ENCODE measurements at places on chromosomes 1 and 21.

DNA sequence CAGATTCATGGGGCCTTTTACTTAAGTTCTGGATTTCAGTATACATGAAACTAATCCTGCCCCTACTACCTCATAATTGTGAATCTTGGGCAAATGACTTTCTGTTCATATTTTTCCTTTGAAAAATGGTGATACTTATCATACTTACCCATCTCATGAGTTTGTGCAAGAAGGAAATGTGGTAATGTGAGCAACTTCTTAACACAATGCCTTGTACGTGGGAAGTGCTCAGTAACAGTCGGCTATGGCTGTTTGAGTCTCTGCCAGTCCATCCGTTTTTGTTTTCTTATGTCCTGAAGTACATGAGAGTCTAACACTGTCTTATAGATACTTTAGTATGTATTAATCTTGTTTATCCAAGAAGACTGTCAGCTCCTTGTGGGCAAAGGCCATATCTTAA, 86.5 kb downstream of the PATJ start:
- no peak for DNase-seq

- no peak for DNase-seq
Measured at GRCh38 chr1:197614916-197615692, 160.2 kb downstream of the DENND1B start.

GRCh38 chr21:46639489-46640386, 4.3 kb downstream of the PRMT2 start:
- DNase-seq, result peak; percentile 35

- no peak for DNase-seq
Measured at GRCh38 chr1:224151117-224151516, 31.9 kb upstream of the DEGS1 start.

DNA sequence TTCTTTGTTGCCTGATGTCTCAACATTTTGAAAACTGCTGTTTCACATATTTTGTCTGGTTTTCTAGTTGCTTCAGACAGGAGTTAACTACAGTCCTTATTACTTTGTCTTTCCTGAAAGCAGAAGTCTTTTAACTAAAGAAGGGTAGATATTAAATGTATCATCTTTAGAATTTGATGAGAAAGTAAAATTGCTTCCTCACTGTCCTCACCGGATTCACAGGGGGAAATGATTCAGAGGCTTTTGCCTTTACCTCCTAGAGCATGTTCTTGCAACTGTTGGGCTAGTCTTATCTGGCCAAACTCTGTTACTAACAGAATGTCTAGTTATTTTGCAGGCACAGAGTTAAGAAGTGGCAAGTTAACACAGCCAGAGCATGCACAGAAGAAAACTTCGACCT, 107.2 kb upstream of the VAV3 start:
- DNase-seq, result no peak

GRCh38 chr1:178933105-178933561, 62.3 kb upstream of the ANGPTL1 start:
- no peak for DNase-seq

- no peak for DNase-seq
Measured at GRCh38 chr1:201088395-201088794, 23.8 kb downstream of the CACNA1S start.

DNA sequence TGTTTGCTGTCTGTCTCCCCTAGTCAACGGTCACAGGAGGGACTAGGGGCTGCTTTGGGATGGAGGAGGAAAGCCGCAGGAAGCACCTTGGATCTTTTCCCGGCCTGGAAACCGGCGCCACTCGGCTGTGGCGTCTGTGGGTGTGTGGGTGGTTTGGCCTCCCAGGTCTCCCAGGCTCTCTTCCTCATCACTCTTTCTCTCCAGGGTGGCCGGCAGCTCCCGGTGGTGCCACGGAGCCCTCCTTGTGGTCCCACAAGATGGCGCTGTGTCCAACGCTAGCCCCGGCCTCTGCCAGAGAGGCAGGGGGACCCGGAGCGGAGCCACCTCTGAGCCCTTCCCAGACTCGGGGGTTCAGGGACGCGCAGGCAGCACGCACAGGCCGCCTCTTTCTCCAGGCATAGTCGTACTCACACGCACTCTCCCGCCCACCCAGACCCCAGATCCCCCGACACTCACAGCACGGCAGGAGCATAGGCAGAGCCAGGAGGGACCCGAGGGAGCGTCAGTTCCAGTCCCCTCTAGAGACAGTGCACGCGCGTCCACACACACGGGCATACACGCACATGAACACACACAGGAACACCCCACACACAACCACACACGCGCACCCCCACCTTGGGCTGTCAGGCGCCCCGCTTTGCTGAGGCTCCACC, 31.2 kb downstream of the CDCP2 start:
- DNase-seq, result peak; percentile 45

DNA sequence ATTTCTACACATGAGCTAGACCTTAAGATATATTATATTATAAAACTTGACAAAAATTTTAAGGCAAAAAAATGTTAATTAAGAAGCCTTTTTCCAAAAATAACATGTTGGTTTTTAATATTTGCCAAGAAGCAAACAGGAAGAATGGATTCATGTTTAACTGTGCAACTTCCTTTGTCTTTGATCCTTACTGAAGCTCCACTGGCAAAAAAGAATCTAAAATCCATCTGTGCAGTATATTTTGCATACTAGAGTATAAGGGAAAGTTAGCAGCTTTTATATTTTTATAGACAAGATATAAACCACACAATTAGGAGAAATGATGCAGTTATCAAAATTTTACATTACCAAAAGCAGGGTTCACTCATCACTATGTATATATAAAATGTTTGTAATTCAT, 76.9 kb upstream of the RGS18 start:
- no peak for DNase-seq

DNA sequence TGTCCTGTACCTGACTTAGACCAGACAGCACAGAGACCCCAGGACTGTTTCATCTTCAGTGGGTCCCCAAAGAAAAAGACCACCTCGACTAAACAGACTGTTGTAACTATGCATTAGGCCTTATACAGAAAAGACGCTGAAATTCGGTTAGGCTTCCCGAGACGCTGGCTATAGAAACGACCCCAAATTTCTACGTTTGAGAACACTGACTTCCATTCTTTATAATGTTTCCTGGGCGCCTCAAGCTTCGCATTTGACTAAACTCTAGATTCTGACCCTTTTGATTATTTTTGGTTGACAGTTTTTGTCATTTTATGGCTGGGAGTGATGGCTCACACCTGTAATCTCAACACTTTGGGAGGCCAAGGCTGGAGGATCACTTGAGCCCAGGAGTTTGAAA, 986 bp upstream of the TRAPPC10 start:
- no peak for DNase-seq
